GM23248 (cell line): ENCODE measurements at places on chromosomes 11 and 22. TPM values are rescaled to one million over a fixed set of nuclear protein-coding genes. Genes with fewer than 3 reads are reported as not detected.

- peak overlapping the region; percentile 88 for H3K4me3 ChIP-seq
- peak; percentile 96 for DNase-seq
- peaks cover 19% of the 10 kb centered on the region for H3K36me3 ChIP-seq
- H3K4me1 ChIP-seq = peaks cover 27% of the 10 kb centered on the region
- no peaks in the 10 kb centered on the region for H3K27me3 ChIP-seq
- H3K27ac ChIP-seq = peak overlapping the region; percentile 97
Observed at GRCh38 chr11:65317025-65317786, 2.5 kb downstream of the CDC42EP2 start.

- H3K27me3 ChIP-seq = no peaks in the 10 kb centered on the region
- H3K27ac ChIP-seq = no peak overlapping the region
- DNase-seq = peak; percentile 60
- H3K4me1 ChIP-seq = peaks cover 21% of the 10 kb centered on the region
- H3K4me3 ChIP-seq = no peak overlapping the region
Observed at GRCh38 chr11:15967966-15968365, 388.4 kb downstream of the SOX6 start.

DNA sequence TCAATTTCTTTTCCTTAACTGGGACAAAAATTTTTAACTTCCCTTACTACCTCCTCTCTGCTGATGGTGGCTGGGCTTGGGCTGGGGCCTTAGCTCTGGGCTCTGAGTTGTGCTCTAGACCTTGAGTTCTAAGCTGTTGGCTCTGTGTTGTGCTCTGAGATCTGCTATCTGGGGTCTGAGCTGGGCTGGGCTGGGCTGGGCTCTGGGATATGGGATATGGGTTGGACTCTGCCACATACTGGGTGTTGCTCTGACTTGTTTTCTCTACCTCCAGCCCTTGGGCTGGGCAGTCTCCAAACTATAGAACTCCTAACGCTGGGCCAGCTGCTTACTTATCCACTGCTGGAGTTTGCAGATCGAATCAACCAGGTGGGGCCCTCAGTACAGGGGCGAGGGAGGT lies 41.9 kb downstream of the DNHD1 start:
- H3K27ac ChIP-seq = no peak overlapping the region
- no peaks in the 10 kb centered on the region for H3K27me3 ChIP-seq
- H3K4me1 ChIP-seq = no peaks in the 10 kb centered on the region
- DNase-seq = no peak
- no peak overlapping the region for H3K4me3 ChIP-seq

Gene PLAAT5
- total RNA-seq = not detected in 2 replicates

DNA sequence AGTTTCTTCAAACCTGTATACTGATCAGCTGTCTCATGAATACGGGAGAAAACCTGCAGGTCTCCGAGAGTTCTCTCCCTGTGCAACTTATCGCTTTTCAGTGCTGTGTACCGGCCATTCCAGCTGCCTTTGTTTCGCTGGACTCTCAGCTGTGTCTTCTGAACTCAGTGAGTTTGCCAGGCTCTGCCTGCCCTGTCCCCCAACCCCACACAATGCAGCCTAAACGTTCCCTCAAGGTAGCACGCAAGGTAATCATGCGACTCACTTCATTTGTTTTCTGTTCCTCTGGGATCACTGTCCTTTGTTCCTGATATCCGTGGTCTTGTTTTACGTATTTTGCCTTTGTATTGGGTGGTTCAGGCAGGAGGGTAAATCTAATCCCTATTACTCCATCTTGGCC lies 13.5 kb downstream of the RBM7 start:
- H3K4me3 ChIP-seq = no peak overlapping the region
- H3K27ac ChIP-seq = no peak overlapping the region
- H3K36me3 ChIP-seq = peaks cover 18% of the 10 kb centered on the region
- no peaks in the 10 kb centered on the region for H3K27me3 ChIP-seq
- H3K4me1 ChIP-seq = peaks cover 14% of the 10 kb centered on the region
- DNase-seq = no peak

GRCh38 chr11:118528511-118528910 lies 1.2 kb downstream of the TTC36 start:
- H3K4me1 ChIP-seq = no peaks in the 10 kb centered on the region
- H3K27ac ChIP-seq = no peak overlapping the region
- H3K4me3 ChIP-seq = no peak overlapping the region
- H3K27me3 ChIP-seq = no peaks in the 10 kb centered on the region
